Effector memory CD4-positive, alpha-beta T cell (primary cell): ENCODE measurements at places on chromosomes 4 and X.

- H3K4me3 ChIP-seq, result no peak overlapping the region
- H3K4me1 ChIP-seq, result no peaks in the 10 kb centered on the region
- H3K36me3 ChIP-seq, result no peaks in the 10 kb centered on the region
- no peak for DNase-seq
- H3K27ac ChIP-seq, result no peak overlapping the region
Observed at GRCh38 chr4:108301545-108302251, 133.0 kb upstream of the LEF1 start.

GRCh38 chr4:121353213-121353612 lies 27.6 kb downstream of the QRFPR start:
- no peak overlapping the region for H3K27ac ChIP-seq
- no peaks in the 10 kb centered on the region for H3K27me3 ChIP-seq
- no peak for DNase-seq
- H3K36me3 ChIP-seq, result no peaks in the 10 kb centered on the region
- no peak overlapping the region for H3K4me3 ChIP-seq

DNA sequence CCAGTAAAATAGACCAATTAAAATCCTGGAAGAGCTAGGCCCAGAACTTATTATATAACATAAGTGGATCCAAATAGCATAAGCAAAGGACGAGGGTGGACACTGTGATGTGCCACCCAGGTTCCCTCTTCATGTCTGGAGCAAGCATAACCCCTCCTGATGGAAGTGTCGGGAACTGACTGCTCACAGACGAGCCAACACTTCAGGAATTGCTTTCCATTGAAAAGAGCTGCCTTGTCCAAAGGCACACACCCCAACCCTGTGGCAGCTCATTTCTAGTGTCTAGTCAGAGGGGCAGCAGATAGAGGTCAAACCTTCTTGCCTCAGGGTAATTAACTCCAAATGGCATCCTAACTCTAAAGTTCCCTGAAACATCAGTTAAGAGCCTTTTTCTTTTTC lies 15.3 kb downstream of the DDIT4L start:
- H3K27me3 ChIP-seq, result no peaks in the 10 kb centered on the region
- H3K36me3 ChIP-seq, result no peaks in the 10 kb centered on the region
- no peak for DNase-seq
- H3K4me3 ChIP-seq, result no peak overlapping the region
- no peaks in the 10 kb centered on the region for H3K4me1 ChIP-seq

DNA sequence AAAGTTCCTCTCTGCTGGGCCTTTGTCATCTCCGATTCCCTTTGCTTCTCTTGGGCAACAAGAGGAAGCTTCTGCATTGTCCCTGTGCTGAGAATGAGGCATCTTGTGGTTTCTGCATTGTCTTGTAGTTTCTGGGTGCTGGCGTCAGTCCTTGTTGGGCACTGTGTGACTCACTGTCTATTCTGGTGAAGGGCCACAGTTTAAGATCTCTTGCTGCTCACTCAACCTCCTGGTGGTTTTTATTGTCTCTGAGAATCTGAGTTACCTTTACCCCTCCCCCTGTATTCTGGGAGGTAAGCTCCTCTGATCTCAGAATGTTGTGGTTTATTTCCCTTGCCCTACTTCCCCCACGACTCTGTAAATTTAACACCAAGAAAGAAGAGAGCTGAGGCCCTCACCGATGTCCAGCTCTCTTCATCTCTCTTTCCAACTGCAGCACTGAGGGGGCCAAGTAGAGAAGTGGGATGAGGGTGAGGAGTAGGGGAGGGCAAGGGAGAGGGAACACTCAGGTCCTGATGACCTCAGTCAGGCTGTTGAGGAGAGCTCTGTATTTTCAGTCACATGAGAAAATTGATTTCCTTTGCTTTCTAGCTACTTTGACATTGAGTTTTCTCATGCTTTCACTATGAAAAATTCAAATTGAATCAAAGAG lies 441.6 kb upstream of the PITX2 start:
- H3K27ac ChIP-seq, result no peak overlapping the region
- no peaks in the 10 kb centered on the region for H3K27me3 ChIP-seq
- no peaks in the 10 kb centered on the region for H3K4me1 ChIP-seq
- no peaks in the 10 kb centered on the region for H3K36me3 ChIP-seq
- H3K4me3 ChIP-seq, result no peak overlapping the region
- no peak for DNase-seq

- no peak overlapping the region for H3K4me3 ChIP-seq
- H3K36me3 ChIP-seq, result no peaks in the 10 kb centered on the region
- no peaks in the 10 kb centered on the region for H3K4me1 ChIP-seq
Observed at GRCh38 chr4:139672215-139672614, 6.6 kb downstream of the MGST2 start.

DNA sequence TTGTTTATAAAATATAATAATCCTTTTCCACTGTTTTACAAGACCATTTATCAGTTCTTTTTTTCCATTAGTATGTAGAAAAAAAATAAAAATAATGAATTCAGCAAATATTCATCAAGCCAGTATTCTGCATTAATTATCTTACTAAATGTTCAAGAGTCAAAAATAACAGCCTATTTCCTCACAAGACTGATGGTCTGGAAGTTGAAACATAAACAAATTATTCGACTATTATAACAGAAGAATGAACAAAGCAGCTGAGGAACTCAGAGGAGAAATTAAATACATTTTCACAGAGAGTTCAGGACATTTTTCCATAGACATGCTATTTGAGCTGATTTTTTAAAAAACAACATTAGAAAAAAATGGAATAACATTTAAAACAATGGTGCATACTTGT lies 2594.8 kb downstream of the ARAP2 start:
- no peak overlapping the region for H3K27ac ChIP-seq
- H3K4me1 ChIP-seq, result no peaks in the 10 kb centered on the region
- no peak for DNase-seq

DNA sequence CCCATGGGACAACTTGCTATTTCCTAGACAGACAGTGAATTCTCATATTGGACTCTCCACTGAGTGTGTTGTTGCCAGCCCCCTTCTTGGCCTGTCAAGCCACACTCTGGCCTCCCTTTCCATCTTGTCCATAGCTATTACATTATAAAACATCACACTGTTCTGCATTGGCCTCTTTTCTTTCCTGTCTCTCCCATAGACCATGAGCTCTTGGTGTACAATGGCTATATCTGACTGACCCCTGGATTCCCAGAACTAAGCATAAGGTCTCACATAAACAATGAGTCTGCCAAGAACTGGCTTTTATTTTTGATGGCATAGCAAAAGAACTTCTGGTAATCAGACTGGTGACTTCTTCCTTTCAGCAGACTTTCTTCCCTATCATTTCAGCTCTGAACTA lies 23.8 kb downstream of the STARD8 start:
- no peaks in the 10 kb centered on the region for H3K27me3 ChIP-seq
- no peak for DNase-seq
- H3K27ac ChIP-seq, result no peak overlapping the region
- no peaks in the 10 kb centered on the region for H3K4me1 ChIP-seq
- H3K36me3 ChIP-seq, result no peaks in the 10 kb centered on the region
- no peak overlapping the region for H3K4me3 ChIP-seq

DNA sequence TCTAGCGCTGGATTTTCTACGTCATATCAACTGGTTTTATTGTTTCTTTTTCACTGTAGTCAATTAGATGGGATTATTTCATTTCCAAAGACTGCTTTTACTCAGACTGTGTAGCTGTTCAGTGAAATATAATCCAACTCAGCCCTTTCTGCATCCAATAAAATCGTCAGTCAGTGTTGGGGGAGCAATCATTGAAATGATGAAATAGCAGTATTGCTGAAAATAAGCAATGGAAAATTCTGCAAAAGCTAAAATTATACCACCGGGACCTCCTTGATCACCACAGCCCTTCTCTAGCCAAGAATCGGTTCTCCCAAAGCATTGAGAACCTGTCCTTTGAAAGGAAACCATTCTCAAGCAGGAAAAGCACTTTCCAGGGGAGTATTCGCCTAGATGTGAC lies 243.1 kb upstream of the TENM3 start:
- H3K4me3 ChIP-seq, result no peak overlapping the region
- H3K27me3 ChIP-seq, result no peaks in the 10 kb centered on the region
- no peak overlapping the region for H3K27ac ChIP-seq
- H3K36me3 ChIP-seq, result no peaks in the 10 kb centered on the region

- no peak for DNase-seq
- H3K27ac ChIP-seq, result no peak overlapping the region
- no peaks in the 10 kb centered on the region for H3K27me3 ChIP-seq
- H3K36me3 ChIP-seq, result no peaks in the 10 kb centered on the region
Observed at GRCh38 chr4:38368613-38369012, 295.4 kb upstream of the KLF3 start.

GRCh38 chr4:46520361-46520760 lies 130.4 kb upstream of the GABRA2 start:
- H3K36me3 ChIP-seq, result no peaks in the 10 kb centered on the region
- no peak overlapping the region for H3K27ac ChIP-seq
- no peak for DNase-seq
- H3K4me1 ChIP-seq, result no peaks in the 10 kb centered on the region
- H3K27me3 ChIP-seq, result no peaks in the 10 kb centered on the region

DNA sequence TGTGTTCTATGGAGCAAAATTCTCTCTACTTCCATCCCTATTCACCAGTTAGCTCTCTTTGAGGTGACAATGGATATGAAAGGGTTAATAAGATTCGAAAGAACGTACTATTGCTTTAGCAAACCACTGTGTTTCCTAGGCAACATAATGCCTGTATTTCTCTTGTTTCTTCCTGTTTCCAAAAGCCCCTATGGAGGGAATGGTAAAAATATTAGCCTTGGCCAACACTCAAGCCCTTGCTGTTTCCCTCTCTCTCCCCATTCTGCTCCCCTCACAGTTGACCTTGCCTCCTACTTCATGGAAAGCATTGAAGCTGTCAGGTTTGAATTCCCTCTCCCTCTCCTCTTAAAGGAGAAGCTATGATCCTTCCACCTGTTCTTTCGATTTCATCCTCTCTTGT lies 9.6 kb upstream of the PGRMC1 start:
- no peaks in the 10 kb centered on the region for H3K36me3 ChIP-seq
- H3K27ac ChIP-seq, result no peak overlapping the region
- H3K27me3 ChIP-seq, result no peaks in the 10 kb centered on the region
- H3K4me3 ChIP-seq, result no peak overlapping the region
- DNase-seq, result no peak

DNA sequence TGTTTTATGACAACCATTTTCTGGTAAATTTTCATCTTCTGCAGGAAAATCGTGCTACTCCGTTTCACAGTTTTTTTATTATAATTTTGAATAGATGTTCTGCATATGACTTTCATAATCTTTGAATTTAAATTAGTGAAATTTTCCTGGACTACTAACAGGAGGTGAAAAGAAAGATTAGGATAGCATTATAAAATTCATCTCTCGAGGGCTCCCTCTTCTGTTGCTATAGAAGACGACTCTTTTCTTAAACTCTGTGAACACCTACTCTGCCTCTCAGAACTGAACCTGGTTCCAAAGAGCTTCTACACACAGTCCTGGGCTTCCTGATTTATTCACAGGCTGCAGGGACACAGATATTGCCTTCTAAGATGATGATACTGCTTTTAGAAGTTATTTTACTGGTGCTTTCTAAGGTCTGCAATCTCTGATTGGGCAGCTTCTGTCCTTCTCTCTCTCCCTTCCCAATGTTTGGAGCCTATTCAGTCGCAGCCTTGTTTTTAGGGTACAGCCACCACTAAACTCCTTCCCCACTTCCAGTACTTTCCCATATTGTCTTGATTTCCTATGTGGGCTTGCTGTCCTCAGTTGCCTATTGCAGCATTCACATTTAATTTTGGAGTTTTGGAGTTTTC lies 10.1 kb upstream of the SAP30 start:
- peaks cover 4% of the 10 kb centered on the region for H3K4me1 ChIP-seq
- no peaks in the 10 kb centered on the region for H3K36me3 ChIP-seq

- DNase-seq, result no peak
- no peak overlapping the region for H3K4me3 ChIP-seq
- H3K36me3 ChIP-seq, result peaks cover 8% of the 10 kb centered on the region
- no peaks in the 10 kb centered on the region for H3K27me3 ChIP-seq
Observed at GRCh38 chr4:77815636-77816035, 3.5 kb downstream of the CNOT6L start.

GRCh38 chr4:141004823-141005222 lies 128.4 kb downstream of the RNF150 start:
- H3K27ac ChIP-seq, result no peak overlapping the region
- no peaks in the 10 kb centered on the region for H3K27me3 ChIP-seq
- H3K36me3 ChIP-seq, result no peaks in the 10 kb centered on the region
- no peak for DNase-seq
- no peaks in the 10 kb centered on the region for H3K4me1 ChIP-seq
- H3K4me3 ChIP-seq, result no peak overlapping the region

DNA sequence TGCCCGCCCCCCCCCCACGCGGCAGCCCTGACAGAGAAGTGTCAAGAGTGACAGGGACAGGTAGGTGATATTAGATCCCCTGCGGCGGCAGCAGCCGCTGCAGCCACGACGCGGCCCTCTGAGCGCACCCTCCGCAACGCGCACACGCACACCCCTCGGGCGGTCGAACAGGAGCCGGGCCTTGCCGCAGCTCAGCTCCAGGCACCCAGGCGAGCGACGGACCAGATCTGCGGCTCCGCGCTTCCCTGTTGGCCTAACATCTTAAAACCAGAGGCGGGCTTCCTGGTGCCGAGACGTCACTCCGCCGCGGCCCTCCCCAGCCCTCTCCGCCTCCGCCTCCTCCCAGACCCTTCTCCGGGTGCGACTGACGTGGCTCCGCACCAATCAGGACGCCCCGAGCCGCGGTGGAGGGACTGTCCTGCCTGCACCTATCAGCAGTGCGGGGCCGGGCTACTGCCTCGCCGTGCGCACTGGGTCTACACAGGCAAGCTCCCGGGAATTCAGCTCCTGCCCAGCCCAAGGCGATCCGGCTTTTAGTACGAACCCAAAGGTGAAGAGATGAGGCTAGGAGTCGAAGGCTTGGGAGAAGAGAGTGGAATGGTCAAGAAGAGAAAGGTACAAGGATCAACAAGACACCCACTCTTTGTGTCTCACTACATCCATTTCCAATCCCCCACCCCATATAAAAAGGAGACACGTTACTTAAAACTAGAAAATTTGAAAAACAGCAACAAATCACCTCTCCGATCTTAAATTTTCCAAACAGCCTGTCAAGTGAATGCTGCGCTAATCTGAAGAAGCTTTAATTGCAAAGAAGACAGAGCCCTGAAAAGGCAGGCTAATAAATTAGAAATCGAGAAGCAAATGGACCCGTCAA lies at the start of gene PITX2:
PITX2 (minus strand) TSS at position 237 of the 877 bp plus-strand sequence. CDS start 617 bp downstream, outside the sequence.
- DNase-seq, result no peak
- H3K27ac ChIP-seq, result no peak within 1 kb of the TSS
- peaks cover 22% of the 10 kb centered on the region for H3K4me1 ChIP-seq
- H3K27me3 ChIP-seq, result peaks cover 74% of the 10 kb centered on the region

DNA sequence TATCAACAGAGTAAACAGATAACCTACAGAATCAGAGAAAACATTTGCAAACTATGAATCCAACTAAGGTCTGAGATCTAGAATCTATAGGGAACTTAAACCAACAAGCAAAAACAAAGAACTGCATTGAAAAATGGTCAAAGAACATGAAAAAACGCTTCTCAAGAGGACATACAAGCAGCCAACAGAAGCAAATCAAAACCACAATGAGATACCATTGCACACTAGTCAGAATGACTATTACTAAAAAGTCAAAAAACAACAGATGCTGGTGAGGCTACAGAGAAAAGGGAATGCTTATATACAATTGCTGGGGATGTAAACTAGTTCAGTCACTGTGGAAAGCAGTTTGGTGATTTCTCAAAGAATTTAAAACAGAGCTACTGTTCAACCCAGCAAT lies 255.7 kb downstream of the TMEM47 start:
- H3K4me3 ChIP-seq, result no peak overlapping the region
- no peaks in the 10 kb centered on the region for H3K27me3 ChIP-seq
- no peak for DNase-seq
- no peak overlapping the region for H3K27ac ChIP-seq
- no peaks in the 10 kb centered on the region for H3K4me1 ChIP-seq
- H3K36me3 ChIP-seq, result no peaks in the 10 kb centered on the region
